ENCODE measurements at places on chromosomes 16 and 17. TPM values are rescaled to one million over a fixed set of nuclear protein-coding genes. Genes with fewer than 3 reads are reported as not detected.

The C16orf74 gene
- total RNA-seq, result 2.9 TPM

The ADAP2 gene
- 1.3 TPM for total RNA-seq

The BTBD17 gene
- not detected for total RNA-seq

The SALL1 gene
- 1.6 TPM for total RNA-seq

The TRIM72 gene
- not detected for total RNA-seq

The MRPL28 gene
- total RNA-seq, result 116 TPM

The C16orf96 gene
- not detected for total RNA-seq

The P3H4 gene
- 42.9 TPM for total RNA-seq

The KRT32 gene
- not detected for total RNA-seq

The CACNG1 gene
- not detected for total RNA-seq

The TBC1D3K gene
- not detected for total RNA-seq

The KRTAP3-1 gene
- not detected for total RNA-seq

The C17orf75 gene
- total RNA-seq, result 49.7 TPM

The AATK gene
- 0.74 TPM for total RNA-seq

The C17orf50 gene
- not detected for total RNA-seq

The CCL17 gene
- not detected for total RNA-seq

Measured in NCI-H460 (cell line).